Left kidney (tissue), 8 donors: ENCODE measurements at places on chromosomes 3 and 15. TPM values are rescaled to one million over a fixed set of nuclear protein-coding genes. Genes with fewer than 3 reads are reported as not detected.

GRCh38 chr3:52311576-52312119 is 4.5 kb upstream of the DNAH1 start:
- DNase-seq, result no peak

DNA sequence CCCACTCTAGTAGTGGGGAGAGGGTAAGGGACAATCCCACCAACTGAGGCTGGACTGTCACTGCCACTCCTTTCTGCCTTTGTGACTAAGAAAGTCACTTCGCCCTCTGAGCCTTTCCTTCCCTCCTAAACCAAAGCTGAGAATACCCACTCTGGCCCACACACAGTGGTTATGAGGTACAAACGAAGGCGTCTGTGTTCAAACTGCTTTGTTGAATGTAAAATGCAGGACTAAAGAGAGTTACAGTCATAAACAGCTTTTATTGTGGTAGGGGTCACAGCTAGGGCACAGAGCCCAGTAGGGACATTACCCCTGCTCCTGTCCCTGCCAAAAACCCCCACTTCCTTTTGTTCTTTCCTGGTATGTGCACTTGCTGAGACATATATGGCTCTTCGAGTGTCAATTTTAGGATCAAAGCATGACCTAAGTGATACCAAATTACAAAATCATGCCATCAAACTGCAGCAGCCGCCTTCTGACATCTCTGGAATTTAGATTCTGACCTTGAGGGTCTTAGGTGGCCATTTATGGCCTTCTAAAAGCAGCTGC is 45.1 kb downstream of the CTDSPL start:
- DNase-seq, result no peak

GRCh38 chr3:111285694-111286093 is 214.1 kb downstream of the NECTIN3 start:
- no peak for DNase-seq

GRCh38 chr3:123618768-123619484 is 34.1 kb upstream of the HACD2 start:
- no peak for DNase-seq

- DNase-seq, result no peak
Observed at GRCh38 chr3:128133273-128133883, 9.8 kb upstream of the RUVBL1 start.

GRCh38 chr3:171240504-171240835 is 213.9 kb upstream of the SLC2A2 start:
- DNase-seq, result no peak

- no peak for DNase-seq
Observed at GRCh38 chr3:193783166-193783896, 190.3 kb downstream of the OPA1 start.

- DNase-seq, result peak; percentile 87
Observed at GRCh38 chr3:53194210-53195065, 33.4 kb downstream of the PRKCD start.

- DNase-seq, result no peak
Observed at GRCh38 chr3:141408596-141408995, 40.3 kb downstream of the ZBTB38 start.

DNA sequence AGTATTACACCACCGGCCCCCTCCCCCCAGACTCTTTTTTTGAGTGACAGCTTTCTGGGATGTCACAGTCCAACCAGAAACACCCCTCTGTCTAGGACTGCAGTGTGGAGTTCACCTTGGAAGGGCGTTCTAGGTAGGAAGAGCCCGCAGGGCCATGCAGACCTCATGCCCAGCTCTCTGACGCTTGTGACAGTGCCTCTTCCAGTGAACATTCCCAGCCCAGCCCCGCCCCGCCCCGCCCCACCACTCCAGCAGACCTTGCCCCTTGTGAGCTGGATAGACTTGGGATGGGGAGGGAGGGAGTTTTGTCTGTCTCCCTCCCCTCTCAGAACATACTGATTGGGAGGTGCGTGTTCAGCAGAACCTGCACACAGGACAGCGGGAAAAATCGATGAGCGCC is 63.6 kb downstream of the AAGAB start:
- no peak for DNase-seq

GRCh38 chr15:79989183-79989582 is 18.2 kb upstream of the BCL2A1 start:
- DNase-seq, result no peak

DNA sequence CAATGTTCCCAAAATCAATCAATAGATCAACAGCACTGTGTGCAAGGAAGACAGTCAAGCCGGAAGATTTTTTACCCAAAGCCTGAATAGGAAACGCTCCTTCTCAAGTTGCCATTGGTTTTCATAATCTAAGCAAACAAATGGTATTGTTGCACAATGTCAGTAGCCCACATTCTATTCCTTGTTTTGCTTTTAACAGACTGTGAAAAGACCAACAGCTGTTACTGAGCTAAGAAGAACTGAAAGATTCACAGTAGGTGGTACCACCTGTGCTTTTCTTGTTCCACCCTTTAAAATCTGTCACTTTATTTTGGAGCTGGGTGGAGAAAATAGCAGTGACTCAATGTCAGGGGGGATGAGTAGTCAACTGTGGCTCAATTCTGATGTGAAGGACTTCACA is 357.5 kb upstream of the CADM2 start:
- DNase-seq, result no peak

DNA sequence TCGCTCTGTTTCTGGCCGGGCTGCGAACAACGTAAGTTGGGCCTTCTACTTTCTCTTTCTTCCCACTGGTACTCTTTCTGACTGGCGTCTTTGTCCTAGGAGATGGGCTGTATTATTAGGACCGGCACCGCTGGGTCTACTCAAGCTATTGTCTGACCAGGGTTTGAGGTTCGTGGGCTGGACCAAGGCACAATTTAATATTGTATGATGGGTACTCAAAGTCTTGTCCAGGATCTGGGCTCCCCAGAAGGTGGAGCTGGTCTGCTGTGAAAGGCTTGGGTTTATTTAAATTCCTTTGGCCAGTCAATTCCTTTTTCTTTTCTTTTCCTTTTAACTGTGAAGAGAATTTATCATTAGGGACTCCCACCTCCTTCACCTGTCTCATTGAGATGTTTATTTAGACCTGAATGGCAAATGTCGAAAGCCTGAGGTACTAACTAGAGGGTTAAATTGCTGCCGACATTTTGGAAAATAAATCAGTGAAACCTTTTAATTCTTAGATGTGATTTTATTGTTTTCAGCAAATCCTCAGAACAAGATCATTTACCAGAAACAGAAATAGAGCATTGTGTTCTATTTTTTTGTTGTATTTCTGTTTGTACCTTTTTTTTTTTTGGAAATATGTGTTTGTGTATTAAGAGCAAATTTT is 410 bp downstream of the LRRC49 start:
- DNase-seq, result peak; percentile 52

DNA sequence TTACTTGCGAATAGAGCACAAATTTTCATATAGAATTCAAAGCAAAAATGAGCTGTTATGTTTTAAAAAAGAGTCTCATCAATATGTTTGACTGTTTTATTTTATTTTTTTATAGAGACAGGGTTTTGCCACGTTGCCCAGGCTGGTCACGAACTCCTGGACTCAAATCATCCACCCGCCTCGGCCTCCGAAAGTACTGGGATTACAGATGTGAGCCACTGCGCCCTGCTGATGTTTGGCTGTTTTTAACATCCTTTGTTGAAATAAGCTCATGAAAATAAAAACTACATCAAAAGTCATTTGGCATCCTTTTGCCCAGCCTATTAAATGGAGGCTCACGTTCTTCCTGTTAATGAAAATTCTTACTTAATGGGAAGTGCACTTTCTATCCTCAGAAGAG is 154.7 kb downstream of the ATP10A start:
- DNase-seq, result no peak

DNA sequence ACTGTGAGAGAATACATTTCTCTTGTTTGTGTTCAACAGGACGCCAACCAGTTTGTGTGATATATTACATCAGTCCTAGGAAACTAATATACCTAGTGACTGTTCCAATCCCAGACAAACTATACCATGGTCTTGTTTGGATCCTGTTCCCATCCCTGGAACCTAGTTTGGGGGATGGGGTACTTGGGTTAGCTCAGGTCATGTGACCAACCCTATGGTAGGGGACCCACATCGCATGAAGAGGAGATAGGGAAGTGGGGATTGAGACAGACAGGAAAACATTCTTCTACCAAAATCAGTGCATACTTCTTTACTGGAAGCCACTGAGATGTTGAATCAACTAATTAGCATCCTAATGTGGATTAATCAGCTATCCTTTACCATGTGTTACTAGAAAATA is 146.1 kb downstream of the THSD4 start:
- no peak for DNase-seq

DNA sequence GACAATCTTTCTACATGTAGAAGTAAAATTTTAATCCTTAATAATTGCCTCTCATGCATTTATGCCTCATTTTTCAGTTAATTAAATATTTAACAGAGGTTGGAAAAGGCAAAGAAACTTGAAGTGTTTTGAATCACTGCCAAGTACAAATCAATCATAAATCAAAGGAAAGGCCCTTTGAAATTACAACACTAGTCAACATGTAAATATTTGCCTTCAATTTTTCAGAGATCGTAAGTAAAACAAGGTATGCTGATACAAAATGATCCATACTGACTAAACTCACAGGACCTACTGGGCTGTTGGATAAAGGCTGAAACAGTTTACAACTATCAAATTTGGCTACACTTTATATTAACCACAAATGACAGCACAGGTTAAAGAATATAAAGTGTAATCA is 33.9 kb downstream of the ZBBX start:
- DNase-seq, result no peak

- peak; percentile 33 for DNase-seq
Observed at GRCh38 chr3:33645060-33645647, 72.9 kb downstream of the CLASP2 start.

- DNase-seq, result no peak
Observed at GRCh38 chr3:129718201-129718600, 111.7 kb upstream of the PLXND1 start.

DNA sequence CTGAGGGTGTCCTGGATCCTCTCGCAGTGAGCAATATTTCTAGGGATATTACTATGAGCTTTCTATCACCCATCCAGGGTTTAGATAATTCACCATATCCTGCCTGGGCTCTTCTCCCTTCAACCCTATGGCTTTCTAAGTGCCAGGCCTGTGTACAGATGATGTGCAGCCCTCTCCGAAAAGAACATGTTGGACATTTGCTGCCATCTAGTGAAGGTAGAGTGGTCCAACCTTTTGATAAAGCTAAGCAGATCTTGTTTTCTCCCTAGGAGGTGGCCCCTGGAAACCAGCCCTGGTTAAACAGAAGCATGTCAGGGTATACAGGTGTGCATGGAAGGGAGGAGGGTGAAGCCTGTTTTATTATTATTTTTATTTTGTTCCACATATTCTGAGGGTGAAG is 27.9 kb upstream of the SCN10A start:
- peak; percentile 14 for DNase-seq

DNA sequence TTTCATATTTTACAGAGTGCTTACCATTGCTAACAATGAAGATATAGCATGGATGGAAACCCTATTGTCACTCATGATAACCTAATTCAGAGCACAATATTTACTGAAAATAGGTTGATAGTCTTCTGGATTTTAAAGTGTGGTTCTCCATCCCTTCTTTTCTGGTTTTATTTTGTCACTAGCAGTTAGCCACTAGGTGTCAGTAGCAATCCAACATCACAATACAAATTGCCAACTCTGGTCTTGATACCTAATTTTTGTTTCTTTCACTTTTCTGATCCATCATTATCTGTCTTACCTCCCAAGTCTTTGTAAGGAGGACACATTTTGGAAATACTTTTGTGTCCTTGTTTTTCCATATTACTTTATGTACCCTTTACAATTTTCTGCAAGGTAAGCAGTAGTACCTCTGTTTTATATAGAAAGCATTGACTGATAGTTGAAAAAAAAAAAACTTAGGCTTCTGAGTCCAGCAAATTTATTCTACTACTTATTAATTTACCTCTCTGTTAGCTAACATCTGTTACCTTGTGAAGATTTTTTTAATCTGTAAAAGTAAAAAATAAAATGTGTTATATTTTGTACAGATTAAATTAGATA is 28.3 kb upstream of the CRYBG3 start:
- DNase-seq, result peak; percentile 62

DNA sequence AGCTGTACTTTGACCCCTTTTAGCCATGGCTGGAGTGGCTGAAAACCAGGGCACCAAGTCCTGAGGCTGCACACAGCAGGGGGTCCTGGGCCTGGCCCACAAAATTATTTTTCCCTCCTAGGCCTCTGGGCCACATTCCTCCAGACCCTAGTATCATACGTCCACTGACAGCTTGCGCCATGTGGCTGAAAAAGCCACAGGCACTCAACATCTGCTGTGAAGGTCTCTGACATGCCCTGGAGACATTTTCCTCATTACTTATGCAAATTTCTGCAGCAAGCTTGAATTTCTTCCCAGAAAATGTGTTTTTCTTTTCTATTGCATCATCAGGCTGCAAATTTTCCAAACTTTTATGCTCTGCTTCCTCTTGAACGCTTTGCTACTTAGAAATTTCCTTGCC is 239.0 kb downstream of the SQOR start:
- no peak for DNase-seq

- no peak for DNase-seq
Observed at GRCh38 chr15:25797936-25798901, 64.9 kb downstream of the ATP10A start.

- no peak for DNase-seq
Observed at GRCh38 chr3:14231145-14231990, 52.8 kb downstream of the LSM3 start.

DNA sequence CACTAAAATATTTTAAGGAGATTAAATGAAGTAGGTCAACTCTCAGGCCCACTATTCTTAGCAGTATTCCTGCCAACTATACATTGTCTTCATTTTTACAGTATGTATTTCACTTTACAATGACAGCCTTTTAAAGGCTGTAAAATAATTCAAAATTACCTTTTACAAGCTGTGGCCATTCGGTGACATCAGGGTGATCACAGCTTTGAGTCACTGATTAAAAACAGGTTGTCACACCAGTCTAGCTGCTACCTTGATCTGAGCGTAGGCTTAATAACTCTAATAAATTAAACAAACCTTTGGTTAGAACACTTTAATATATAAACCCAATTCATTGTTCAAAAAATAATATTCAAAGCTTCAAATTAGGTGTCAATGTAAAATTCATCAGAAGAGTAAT is 29.9 kb downstream of the UBE3A start:
- no peak for DNase-seq

DNA sequence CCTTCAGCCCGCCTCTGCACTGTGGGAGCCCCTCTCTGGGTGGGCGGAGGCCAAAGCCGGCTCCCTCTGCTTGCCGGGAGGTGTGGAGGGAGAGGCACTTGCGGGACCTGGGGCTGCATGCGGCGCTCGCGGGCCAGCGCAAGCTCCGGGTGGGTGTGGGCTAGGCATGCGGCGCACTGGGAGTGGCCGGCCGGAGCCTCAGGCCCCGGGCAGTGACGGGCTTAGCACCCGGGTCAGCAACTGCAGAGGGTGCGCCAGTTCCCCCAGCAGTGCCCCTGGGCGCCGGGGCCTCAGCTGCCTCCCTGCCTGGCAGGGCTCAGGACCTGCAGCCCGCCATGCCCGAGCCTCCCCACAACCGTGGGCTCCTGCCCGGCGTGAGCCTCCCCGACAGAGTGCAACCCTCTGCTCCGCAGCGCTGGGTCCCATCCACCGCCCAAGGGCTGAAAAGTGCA is 98.9 kb upstream of the POU1F1 start:
- no peak for DNase-seq

PRR20G gene
- not detected for polyA plus RNA-seq

FSIP1 gene
- 3.6 TPM for polyA plus RNA-seq

CIP2A gene
- 28.5 TPM for polyA plus RNA-seq

CLDN18 gene
- 2.7 TPM for polyA plus RNA-seq

LTK gene
- polyA plus RNA-seq, result 1.7 TPM

FILIP1L gene
- 16.3 TPM for polyA plus RNA-seq

ADGRG7 gene
- not detected for polyA plus RNA-seq

ZNF660 gene
- polyA plus RNA-seq, result 15.9 TPM

C3orf85 gene
- polyA plus RNA-seq, result 17.9 TPM

POPDC2 gene
- polyA plus RNA-seq, result 7.7 TPM

CEP19 gene
- polyA plus RNA-seq, result 4.9 TPM

GOLGA8G gene
- polyA plus RNA-seq, result 0.08 TPM

KATNBL1 gene
- polyA plus RNA-seq, result 90.2 TPM

COL6A5 gene
- 0.07 TPM for polyA plus RNA-seq

SH2D7 gene
- 0.98 TPM for polyA plus RNA-seq
